ENCODE measurements at places on chromosomes 2 and 18. TPM values are rescaled to one million over a fixed set of nuclear protein-coding genes. Genes with fewer than 3 reads are reported as not detected.

Gene KCNG3
- 0.73 TPM for total RNA-seq

Gene ASXL3
- 0.07 TPM for total RNA-seq

Gene CRYGD
- not detected for total RNA-seq

Gene SLC19A3
- total RNA-seq, result 63.8 TPM

Gene ACMSD
- not detected for total RNA-seq

Gene LCT
- 1.4 TPM for total RNA-seq

Gene TEKT4
- not detected for total RNA-seq

Gene CAPN14
- total RNA-seq, result 0.35 TPM

Gene SESTD1
- 135 TPM for total RNA-seq

Gene SERPINB11
- total RNA-seq, result not detected
